Activated CD8-positive, alpha-beta T cell treated with anti-CD3 and anti-CD28 coated beads for 36 hours (primary cell): ENCODE measurements at places on chromosomes 7 and 10. TPM values are rescaled to one million over a fixed set of nuclear protein-coding genes. Genes with fewer than 3 reads are reported as not detected.
A peak's percentile ranks its signal among the peaks of the same experiment; 100 is the strongest.

Gene CC2D2B
- total RNA-seq = not detected

Gene MLXIPL
- not detected for total RNA-seq

DNA sequence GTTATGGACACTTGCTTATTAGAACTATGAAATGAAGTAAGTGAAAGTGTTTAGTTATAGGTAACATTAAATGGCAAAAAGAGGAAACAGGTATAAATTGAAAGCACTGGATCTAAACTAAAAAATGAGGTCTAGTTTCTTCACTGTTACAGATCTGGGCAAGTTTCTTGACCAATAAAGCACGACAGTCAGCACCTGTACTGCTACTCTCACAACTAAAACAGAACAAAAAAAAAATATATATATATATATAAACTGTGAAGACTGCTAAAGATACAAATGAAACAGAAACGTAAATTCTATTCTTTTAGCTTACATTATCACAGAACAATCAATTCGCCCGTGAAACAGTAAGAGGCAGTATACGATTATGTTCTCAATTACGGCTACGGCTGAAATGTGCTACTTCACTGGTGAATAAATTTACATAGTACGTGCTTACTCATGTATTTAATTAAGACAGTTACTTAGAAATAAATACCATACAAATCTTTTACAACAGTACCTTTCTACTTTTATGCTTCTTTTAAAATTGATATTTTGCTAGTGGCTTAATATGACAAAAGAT is 4.2 kb downstream of the AHR start:
- H3K27ac ChIP-seq = no peak overlapping the region
- peaks cover 41% of the 10 kb centered on the region for H3K4me1 ChIP-seq
- peak overlapping the region; percentile 52 for H3K4me3 ChIP-seq

Gene STOX1
- total RNA-seq = 0.22 TPM

GRCh38 chr10:46035923-46036849 is 5.8 kb upstream of the NCOA4 start:
- no peak overlapping the region for H3K27ac ChIP-seq
- H3K4me3 ChIP-seq = no peak overlapping the region
- H3K4me1 ChIP-seq = peaks cover 2% of the 10 kb centered on the region
- no peaks in the 10 kb centered on the region for H3K36me3 ChIP-seq
- H3K27me3 ChIP-seq = no peaks in the 10 kb centered on the region

- H3K4me1 ChIP-seq = peaks cover 12% of the 10 kb centered on the region
- no peaks in the 10 kb centered on the region for H3K27me3 ChIP-seq
- no peak for DNase-seq
- H3K4me3 ChIP-seq = no peak overlapping the region
- H3K36me3 ChIP-seq = peaks cover 32% of the 10 kb centered on the region
- H3K27ac ChIP-seq = no peak overlapping the region
Measured at GRCh38 chr7:37259319-37259821, 189.3 kb downstream of the ELMO1 start.

Gene SFRP5
- total RNA-seq = 0.74 TPM

Gene GDF10
- 1.5 TPM for total RNA-seq
